ENCODE measurements at places on chromosomes 4 and X. TPM values are rescaled to one million over a fixed set of nuclear protein-coding genes. Genes with fewer than 3 reads are reported as not detected.

GRCh38 chr4:3376266-3376665 lies 65.5 kb upstream of the HGFAC start:
- DNase-seq: no peak

DNA sequence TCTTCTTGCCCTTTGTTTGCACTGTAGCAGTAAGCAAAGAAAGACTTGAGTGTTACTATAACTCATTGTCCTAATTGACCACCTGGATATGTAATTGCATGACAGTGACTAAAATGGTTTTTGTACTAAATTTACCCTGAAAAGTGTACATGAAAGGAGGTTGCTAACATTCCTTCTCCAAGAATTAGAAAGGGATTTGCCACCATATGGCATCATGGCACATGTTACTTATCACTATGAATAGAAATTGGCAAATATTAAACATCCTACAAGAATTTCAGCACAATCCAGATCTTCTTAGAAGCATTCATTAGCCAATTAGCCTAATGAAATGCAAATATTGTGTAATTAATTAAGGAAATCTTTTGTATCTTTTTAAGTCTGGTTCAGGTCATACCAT lies 834.2 kb downstream of the STPG2 start:
- no peak for DNase-seq

DNA sequence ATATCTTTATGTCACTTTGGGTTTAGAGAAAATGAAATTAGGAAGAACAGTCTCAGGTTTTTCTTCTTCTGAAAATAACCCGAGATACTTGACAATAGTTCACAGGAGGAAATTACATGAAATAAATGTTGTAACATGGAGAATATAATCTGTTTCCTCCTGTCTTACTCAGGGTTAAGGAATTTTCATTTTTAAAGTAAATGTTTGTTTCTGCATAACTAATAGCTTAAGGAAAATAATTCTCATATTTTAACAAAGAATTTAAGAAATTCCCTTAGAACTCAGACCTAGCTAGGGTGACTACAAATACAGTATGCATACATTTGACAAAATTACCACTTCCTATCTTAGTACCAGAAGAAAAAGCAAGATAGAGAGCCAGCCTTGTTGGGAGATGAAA lies 17.2 kb upstream of the SPRY1 start:
- no peak for DNase-seq

Gene CSAG2
- not detected for total RNA-seq

GRCh38 chr4:1013225-1014073 lies 2.0 kb downstream of the FGFRL1 start:
- DNase-seq: no peak

DNA sequence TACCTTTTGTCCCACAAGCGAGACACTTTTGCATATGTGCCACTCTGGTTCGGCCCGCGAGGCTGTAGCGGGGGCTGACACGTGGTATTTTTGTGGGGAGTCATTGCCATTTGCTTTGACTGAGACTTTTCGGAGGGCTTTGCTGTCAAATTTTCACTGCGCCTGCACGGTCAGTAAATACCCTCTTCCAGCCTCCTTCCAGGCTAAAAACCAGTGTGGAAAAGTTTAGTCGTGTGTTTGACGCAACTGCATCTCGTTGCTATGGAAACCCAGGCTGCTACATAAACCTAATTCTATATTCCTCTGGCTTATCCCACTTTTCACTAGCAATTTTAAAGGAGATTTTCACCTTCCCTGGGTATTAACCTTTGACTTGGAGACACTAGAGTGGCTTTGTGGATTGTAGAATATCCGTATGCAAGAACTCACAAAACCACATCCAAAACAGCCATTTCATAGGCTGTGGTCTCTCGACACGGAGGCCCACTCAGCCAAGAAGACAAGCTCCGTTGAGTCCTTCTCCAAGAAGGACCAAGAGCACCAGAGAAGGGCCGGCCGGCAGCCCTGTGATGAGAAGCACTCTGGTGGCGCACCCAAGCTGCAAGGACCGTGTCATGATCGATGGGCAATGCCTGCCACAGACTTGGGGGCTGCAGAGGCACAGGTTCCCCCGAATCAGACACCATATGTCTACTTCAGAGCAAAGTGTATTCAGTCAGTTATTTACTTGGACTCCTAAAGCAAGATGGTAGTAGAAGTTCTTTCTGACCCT lies 38.4 kb upstream of the ENPP6 start:
- DNase-seq: no peak

- no peak for DNase-seq
These were observed 339.1 kb downstream of the PAPSS1 start for GRCh38 chr4:107380836-107381438.

- no peak for DNase-seq
These were observed 139.7 kb upstream of the SPRY1 start for GRCh38 chr4:123256901-123257300.

GRCh38 chr4:1900087-1900433 lies 28.9 kb downstream of the NSD2 start:
- DNase-seq: no peak

Gene PAK3
- 1.6 TPM for total RNA-seq

GRCh38 chr4:80078346-80079092 lies 5.5 kb upstream of the ANTXR2 start:
- DNase-seq: no peak

Gene AMOT
- 14.8 TPM for total RNA-seq

DNA sequence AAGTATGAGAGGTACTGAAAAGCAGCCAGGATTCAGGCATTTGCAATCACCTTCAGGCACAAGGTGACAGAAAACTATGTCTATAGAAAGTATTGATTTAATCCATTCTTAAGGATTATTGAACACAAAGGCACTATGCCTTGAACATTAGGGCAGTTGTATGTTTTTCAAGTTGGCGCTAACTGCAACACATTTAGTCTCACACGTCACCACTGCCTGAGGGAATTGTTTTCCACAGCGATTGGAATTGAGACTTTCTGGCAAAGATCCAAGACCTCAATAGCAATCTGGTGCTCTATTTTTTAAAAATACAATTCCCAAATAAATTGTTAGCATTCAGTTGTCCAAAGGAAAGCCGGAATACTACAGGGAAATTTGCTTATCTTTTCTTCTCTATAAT lies 52.7 kb upstream of the FTHL17 start:
- DNase-seq: no peak

- DNase-seq: no peak
These were observed 94.2 kb downstream of the GPAT3 start for GRCh38 chr4:83629945-83630721.

GRCh38 chrX:134520860-134521390 lies 61.0 kb downstream of the HPRT1 start:
- no peak for DNase-seq

Gene PRSS12
- total RNA-seq: 0.24 TPM

DNA sequence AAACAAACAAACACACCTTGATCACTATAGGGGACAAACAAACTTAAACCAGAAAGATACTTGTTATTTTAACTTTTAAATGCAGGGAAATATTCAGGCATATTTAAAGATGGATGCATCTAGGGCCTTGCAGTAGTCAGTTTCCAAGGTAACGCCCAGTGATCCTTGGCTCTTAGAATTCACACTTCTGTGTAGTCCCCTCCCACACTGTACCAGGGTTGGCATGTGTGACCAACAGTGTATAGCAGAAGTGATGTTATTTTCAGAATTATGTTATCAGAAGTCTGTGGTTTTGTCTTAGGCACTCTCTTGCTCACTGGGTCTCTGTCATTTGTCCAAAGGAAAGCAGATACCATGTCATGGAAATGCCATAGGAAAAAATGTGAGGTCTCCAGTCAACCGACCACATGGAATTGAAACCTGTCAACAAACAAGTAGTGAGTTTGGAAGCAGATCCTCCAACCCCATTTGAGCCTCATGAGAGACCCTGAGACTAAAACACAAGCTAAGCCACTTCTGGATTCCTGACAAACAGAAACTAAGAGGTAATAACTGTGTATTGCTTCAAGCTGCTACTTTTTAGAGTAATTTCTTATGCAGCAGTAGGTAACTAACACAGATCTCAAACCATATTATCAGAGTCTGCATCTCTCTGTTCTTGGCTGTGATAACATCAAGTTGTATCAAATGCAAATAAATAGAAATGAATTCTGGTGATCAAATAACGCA lies 670.3 kb downstream of the KCTD8 start:
- DNase-seq: no peak

GRCh38 chrX:47311932-47312774 lies 58.2 kb upstream of the ZNF157 start:
- DNase-seq: no peak

DNA sequence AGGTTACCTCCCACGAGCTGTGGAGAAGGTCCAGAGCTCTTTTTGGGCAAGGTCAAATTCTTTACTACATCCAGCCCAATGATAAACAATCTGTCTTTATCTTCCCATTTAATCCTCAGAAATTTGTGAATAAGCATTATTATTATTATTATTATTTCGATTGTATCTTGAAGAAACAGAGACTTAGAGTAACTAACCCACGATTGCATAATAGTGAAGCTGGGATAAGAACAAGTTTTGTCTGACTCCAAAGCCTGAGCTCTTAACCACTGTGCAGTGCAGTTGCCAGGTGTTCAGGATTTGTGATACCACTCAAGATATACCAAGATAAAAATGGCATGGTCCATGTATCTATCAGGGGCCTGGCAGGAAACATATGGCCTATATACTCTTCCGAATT lies 166.5 kb upstream of the LDB2 start:
- DNase-seq: no peak

DNA sequence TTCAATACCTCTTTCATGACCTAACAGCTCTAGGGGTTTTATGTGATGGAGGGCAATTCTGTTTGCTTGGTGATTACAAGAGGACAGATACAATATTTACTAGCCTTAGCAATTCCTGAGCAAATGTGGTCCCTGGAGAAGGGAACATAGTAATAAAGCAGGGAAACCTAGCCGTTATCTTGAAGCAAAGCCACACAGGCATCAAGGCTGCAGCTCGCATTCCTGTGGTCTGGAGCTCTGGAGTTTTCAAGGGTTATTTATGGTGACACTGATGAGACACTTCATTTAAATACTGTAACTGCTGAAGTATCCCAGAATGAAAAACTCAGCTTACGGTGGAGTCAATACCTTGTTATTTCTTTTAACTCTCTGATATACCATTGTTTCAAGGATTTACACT lies 66.8 kb downstream of the AFF2 start:
- no peak for DNase-seq

Gene DLG3
- 6.5 TPM for total RNA-seq

DNA sequence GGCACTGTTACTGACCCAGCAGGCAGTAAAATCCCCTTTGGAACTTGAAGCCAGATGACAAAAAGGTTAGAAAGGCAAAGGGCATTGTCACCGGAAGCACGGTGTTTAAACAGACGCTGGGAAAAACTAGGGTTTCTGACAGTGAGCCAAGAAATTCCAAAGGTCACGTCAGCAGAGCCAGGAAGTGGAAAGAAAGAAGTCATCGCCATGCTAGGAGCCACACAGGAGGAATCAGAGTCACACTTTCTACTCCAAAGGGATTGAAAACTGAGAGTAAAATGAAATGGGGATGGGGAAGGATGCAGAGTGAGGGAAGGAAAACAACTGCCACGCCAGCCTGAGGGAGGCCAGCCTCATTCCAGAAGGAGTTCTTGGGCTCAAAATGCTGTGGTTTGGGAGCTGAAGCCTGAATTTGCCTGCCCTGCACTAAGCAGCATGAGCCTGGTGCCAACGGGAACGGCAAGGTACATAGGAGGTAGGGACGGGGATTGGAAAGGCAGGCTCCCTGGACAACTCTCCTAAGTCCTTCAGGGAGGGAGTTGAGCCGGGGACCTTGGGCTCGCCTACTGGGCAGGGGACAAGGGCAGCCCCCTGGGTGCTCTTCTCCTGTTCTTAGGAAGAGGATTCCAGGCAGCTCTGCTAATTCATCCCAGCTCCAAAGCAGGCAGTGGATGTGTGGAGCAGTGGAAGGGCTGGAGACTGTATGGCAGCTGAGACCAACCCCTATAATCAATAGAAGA lies 66.8 kb downstream of the SOWAHB start:
- DNase-seq: no peak
